GM19239 (cell line): ENCODE measurements at places on chromosomes 3 and 15.

DNA sequence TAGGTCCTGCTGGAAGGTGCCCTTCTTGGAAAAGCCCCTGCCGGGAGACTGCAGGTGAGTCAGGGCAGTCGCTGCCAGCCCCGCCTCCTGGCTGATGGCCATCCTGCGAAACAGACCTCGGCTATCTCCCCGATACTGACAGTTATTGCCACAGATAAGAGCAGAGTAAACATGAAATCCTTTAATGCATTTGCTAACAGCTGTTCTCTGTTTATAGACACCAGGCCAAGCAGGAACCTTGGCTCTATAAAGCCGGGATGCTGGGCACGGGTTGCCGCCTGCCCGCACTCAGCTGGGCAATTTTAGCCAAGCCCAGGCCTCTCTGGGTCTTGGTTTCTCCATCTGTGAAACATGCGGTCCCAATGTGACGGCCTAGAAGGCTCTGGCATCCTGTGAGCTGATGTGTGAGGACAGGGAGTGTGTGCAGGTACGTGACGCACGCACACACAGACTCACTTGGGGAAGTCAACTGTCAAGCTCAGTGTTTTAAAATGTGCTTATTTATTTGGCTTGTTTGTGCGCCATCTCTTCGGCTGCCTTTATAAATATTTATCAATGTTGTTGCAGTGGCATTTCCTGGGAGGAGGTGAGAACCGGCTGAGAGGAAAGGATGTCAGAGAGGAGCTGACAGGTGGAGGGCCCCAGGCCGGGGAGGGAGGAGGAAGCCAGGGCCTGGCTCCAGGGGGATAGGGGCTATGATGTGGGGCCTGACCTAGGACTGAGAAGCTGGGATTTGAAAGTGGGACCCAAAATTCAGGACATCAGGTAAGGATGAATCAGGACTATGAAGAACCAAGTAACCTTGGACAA lies 50.8 kb upstream of the PRR23E start:
- no peak for DNase-seq

GRCh38 chr15:79529157-79529785 lies 97.1 kb downstream of the MINAR1 start:
- DNase-seq, result no peak

DNA sequence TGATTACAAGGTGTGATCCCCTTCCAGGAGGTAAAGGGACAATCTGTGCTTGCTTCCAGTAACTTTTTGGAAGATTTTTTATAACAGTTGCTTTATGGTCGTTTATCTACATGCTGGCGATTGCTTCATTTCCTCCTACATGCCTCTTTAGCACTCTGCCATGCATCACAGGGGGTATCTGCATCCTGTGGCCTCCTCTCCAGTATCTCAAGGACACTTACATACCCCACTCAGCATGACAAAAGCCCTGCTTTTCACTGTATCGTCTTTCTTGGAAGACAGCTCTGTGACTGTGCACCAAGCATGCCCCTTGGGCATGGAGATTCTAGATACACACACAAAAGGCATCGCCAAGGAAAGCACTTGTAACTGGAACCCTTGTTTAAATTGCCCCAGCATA lies 25.3 kb downstream of the CAPN3 start:
- DNase-seq, result no peak

- no peak for DNase-seq
These were observed 9.8 kb downstream of the LARS2 start for GRCh38 chr3:45398178-45398577.
